ENCODE measurements at places on chromosomes 1 and 21.

GRCh38 chr1:165036403-165036802 is 320.1 kb downstream of the LMX1A start:
- no peak for DNase-seq

DNA sequence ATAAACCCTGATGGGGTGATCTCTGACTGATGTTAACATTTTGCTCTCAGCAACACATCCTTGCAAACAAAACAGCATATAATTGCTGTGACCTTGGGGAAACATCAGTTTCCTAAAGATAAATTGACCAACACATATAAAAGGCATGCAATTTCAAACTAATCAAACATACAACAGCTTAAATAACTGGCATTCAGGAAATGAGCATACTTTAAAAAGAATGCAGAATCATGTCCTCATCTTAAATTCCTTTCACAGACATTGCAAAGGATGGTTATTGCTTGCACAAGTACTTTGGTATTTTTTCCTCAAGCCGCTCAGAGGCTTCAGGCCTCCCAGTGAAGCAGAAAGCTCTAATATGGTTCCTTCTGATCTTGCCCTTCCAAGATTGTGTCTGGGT is 53.4 kb upstream of the RGS18 start:
- DNase-seq, result no peak

DNA sequence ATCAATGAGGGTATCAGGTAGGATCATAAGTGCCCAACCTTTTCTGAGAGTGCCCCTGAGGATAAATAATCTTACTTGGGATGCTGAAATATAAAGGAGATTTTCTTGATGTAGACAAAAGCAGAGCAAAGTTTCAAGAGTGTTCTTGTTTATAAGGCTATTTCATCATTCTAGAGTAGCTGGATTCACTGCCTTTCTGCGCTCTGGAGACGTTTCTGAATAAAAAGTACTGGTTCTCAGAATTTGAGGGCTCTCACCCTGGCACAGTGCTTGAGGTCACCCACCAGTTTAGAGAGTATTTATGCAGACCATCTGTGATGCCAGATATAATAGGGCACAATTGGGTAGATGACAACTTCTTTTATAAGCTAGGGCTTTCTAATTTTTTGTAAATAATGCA is 103.3 kb downstream of the GDAP2 start:
- no peak for DNase-seq

- DNase-seq, result no peak
Observed at GRCh38 chr1:33151116-33151515, 30.7 kb downstream of the TRIM62 start.

- no peak for DNase-seq
Observed at GRCh38 chr1:3676581-3677470, 24.5 kb downstream of the TP73 start.

GRCh38 chr1:28326984-28327383 is 1.9 kb upstream of the MED18 start:
- DNase-seq, result no peak

GRCh38 chr1:63042278-63042677 is 258.3 kb downstream of the ATG4C start:
- no peak for DNase-seq

GRCh38 chr1:209800984-209801834 is 4.7 kb downstream of the IRF6 start:
- DNase-seq, result no peak

DNA sequence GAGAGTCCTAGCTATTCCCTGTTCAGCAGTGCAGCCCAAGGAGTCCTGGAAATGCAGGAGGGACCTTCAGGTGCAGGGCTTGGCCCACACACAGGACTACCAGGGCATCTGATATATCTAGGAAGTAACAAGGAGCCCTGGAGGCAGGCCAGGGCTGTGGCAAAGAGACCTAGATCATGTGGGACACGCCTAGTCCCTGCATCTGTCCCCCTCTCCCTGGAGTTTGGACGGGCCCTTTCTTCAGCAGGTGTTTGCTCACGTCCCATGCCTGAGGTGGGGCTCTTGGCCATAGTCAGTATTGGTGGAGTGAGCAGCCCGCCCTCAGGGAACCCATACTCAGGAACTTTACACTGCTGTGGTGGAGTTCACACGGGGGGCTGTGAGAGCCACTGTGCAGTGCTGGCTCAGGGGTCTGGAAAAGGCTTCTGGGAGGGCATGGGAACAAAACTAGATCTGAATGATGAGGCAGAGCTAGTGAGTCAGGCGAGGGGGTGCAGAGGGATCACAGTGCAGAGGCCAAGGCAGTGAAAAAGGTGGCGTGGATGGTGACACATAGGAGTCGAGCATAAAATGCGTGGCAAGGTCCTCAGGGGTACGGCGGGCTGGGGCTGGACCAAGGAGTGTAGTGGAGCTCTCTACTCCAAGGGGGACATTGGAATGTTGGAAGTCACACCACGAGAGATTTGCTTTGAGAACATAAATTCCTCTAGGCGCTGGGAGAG is 25.6 kb downstream of the TMEM53 start:
- no peak for DNase-seq

GRCh38 chr1:156887734-156888133 is 5.8 kb upstream of the PEAR1 start:
- DNase-seq, result no peak

DNA sequence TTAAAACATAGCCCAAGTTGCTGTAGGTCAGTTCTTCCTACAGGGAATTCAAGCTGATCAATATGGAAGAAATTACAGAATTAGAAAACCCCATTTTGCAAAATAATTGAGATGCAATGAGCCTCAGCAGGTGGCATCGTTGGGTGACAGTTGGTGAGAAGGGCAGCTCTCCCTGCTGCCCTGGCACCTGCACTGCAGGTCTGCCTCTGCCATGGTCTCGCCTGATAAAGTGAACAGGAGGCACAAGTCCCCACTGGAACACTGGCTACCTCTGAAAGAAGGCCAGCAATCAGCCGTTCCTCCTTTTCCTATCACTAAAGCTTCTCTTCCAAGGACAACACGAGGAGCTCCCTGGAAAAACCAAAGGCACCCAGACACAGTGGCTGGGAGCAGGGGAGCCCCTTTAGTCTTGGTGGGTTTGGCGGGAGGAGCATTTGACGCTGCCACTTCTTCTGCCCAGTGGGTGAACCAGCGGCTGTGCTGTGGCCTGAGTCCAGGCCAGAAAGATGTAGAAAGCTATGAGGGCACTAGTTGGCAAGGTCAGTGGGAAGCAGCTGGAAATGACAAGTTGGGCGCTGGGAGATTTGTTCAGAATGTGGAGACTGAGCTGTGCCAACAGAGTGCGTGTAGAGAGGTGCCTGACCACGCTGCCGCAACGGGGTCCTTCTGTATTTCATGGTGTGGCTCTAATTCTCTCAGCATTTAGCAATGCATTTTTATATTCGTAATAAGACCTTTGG is 93.1 kb downstream of the RIPK4 start:
- no peak for DNase-seq
